ENCODE measurements at places on chromosomes 11 and 22.

GRCh38 chr11:76760236-76760635 lies 22.9 kb upstream of the TSKU start:
- no peak for DNase-seq

- DNase-seq = no peak
Observed at GRCh38 chr22:18929459-18929858, 6.6 kb downstream of the PRODH start.

GRCh38 chr11:117058761-117059261 lies 39.4 kb downstream of the SIK3 start:
- DNase-seq = no peak

DNA sequence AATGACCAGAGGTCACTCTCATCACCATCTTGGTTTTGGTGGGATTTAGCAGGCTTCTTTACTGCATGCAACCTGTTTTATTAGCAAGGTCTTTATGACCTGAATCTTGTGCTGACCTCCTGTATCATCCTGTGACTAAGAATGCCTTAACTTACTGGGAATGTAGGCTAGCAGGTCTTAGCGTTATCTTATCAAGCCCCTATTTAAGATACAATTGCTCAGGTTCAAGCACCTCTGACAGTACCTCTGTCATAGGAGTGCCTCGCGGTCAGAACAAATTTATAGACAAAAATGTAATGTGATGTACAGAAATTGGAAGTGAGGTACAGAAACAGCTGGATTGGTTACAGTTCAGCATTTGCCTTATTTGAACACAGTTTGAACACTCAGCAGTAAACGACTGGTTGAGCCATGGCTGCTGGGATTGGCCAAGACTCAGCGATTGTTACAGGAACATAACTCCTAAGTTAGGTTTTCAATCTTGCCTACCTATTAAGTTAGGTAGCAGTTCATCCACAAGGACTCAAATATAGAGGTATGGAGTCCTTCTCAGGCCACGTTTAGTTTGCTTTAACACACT lies 16.1 kb upstream of the TMEM123 start:
- no peak for DNase-seq

- DNase-seq = no peak
Observed at GRCh38 chr11:124934862-124935547, 842 bp downstream of the HEPACAM start.

DNA sequence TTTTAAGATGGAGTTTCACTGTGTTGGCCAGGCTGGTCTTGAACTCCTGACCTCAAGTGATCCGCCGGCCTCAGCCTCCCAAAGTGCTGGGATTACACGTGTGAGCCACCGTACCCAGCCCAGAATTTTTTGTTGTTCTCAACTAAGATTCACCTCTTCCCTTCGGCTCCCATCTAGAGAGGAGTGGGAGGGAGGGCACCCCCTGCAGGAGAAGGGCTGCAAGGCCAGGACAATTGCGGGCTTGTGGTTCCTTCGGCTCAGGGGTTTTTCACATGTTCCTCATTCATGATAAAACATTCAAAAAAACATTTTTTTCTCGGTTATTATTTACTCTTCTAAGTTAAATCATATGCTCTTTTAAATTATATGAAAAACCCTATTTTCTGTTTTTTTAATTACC lies 201.1 kb upstream of the LRRC4C start:
- DNase-seq = no peak

GRCh38 chr22:46262449-46263215 lies 511 bp downstream of the PKDREJ start:
- DNase-seq = no peak

DNA sequence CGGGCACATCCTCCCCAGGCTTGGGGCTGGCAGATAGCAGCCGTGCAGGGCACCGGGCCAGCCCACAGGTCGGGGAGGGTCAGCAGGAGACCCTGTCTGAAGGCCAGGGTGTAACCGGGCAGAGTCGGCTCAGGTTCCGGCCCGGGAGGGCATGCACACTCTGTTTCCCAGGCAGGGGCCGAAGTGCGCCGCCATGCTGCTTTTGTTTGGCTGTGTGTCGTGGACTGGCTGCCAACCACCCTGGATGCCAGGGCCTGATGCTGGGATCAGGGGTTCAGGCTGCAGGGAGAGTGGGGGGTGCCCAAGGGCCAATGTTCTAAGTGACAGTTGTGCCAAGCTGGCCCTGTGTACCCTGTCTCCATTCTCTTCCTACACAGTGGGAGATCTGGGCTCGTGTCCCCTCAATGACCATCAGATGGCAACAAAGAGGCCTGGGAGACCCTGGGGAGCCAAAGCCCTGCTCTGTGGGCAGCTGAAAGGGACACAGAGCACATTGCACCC lies 120.9 kb upstream of the B3GAT1 start:
- DNase-seq = no peak

DNA sequence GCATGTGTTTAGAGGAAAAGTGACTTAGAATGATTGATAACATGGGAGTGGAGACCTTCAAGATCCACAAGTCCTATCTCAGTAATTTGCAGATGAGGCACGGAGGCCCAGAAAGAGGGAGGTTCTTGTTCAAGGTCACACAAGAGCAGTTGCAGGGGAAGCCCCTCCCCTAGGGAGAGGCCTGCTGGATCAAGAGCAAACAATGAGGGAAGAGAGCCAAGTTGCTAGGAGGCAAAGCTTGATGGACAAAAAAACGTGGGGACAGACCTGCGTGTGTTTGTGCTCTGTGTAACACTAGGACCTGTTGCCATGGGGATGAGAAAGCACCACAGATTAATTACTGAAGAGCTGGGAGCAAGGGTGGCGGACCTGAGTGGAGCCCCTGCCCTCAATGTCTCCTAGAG lies 6.4 kb upstream of the MFRP start:
- no peak for DNase-seq

DNA sequence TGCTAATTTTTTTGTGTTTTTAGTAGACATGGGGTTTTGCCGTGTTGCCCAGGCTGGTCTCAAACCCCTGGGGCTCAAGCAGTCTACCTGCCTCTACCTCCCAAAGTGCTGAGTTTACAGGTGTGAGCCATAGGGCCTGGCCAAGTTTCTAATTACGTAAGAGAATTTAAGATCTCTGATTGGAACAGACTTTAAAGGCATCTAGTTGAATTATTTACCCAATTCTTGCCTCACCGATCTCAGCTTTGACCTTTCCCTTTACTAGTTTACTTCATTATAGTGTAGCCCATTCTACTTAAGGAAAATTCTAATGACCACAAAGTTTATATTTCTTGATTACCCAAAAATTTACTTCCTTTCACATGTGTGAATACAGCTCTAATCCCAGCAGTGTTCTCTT lies 81.6 kb downstream of the YAP1 start:
- DNase-seq = no peak

DNA sequence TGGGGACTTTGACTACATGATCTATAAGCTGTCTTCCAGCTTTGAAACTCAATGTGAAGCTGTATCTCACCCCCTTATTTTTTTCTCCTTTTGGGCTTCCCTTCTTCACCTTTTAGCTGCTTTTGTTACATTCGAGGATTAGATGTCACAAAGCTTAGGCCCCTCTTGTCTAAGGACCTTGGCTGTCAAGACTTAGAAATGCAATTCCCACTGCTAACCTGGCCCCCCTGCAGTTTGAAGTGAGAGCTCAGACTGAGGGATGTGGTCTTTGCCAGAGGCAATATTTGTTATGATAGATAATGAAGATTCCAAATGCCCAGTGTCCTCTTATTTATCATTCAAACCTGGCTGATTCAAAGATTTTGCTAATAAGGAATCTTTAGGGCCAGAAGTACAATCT lies 128.3 kb downstream of the ARL14EP start:
- DNase-seq = no peak

DNA sequence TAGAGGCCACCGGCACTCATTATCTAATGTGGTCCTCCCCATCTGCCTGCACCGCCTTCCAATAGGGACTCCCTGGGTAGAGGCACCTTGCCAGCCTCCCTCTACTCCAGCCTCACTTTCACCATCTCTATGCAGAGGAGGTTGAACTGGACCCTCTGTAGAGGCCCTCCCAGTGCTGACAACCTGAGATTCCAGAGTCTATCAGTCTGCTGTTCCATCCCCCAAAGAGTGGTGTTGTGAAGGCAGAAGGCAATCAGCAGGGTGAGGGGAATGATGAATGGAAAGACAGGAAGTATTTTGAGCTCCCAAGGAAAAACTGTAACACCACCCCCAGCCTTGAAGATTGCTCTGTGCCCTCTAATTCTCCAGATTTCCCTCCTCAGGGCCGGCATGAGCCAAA lies 77.9 kb downstream of the THAP12 start:
- no peak for DNase-seq

DNA sequence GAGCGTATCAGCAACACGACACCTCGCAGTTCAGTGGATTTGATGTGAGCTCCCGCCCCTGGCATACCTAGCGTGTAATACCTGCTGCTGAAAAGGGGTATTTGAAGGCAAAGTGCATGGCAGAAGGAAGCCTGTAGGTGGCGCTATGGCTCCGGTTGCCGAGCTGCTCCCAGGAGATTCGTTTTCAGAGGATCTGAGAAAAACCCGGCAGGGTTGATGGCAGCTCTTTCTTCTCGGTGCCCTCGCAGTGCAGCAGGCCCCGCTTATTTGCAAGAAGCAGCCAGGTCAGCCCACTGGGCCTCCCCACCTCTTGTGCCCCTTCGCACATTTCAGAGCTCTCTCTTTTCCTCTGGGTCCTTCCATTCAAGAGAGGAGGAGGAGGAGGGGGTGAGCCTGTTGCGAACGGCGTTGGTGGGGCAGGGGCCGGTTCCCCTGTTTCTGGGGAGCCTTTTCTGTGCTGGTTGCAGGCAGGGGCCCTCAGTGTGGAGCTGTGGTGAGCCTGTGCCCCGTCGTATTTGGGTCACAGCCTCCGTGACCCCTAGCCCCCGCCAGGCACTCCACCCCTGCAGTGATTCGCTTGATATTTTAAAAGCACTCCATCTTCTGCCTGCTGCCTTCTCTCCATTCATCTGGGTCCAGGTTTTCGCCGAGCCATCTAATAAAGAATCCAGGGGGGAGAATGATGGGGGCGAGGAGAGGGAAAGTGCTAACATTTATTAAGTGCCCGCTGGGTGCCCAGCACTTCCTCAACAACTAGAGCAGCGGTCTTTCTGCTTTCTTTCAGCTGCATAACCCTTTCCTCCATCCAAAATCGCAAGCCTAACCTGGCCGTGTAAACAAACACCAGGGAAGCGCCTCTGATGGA lies 85.3 kb upstream of the SYT13 start:
- peak; percentile 48 for DNase-seq

GRCh38 chr22:22384267-22384666 lies 124.3 kb downstream of the ZNF280B start:
- DNase-seq = no peak

DNA sequence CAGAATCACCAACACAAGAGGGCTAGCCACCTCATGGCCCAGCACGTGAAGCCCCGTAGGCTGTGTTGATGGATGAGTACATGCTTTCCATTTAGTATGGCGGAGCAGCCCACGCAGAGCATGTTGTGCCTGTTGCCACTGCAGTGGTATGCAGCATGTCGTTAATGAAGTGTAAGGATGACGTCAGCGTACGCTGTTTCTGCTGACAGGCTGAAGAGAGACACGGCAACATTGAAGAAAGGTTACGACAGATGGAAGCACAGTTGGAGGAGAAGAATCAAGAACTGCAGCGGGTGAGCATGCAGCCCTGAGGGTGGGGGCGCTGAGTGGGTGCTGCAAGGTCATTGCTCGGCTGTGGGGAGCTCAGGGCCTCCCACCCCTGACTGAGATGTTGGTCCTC lies 62.8 kb downstream of the PPFIA1 start:
- no peak for DNase-seq
